Activated T-cell treated with anti-CD3 and anti-CD28 coated beads for 48 hours (primary cell): ENCODE measurements at places on chromosomes 5 and 9.

- no peak for DNase-seq
Observed at GRCh38 chr9:70043285-70043684, 363 bp upstream of the MAMDC2 start.

DNA sequence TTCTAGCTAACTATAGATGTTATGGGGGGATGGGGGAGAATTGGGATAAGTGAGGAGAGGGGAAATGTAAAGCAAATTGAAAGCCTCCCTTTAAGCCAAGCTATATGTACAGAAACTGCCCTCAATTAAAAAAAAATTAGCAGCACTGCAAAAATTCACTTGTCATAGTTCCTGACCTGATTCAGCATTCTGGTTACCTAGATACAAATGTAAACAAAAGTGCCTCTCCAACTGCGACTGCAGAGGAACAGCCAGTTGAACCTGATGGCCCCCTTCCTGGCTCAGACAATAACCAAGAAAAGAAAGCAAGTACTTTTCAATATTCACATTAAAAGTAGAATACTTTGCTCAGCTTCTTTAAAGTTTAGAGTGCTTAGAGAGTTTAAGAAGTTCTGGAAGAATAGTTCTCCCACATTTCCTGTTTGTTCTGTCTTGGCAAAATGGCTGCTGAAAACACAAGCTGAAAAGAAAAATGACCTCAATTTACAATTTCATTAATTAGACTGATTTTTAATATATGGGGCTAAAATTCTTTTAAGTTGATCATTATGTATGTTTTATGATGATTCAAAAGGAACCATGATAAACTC lies 1.5 kb downstream of the FAM81B start:
- no peak for DNase-seq

GRCh38 chr5:93302711-93303110 lies 278.3 kb downstream of the NR2F1-AS1 start:
- DNase-seq: no peak

- no peak for DNase-seq
Observed at GRCh38 chr5:72501488-72501887, 5.7 kb downstream of the ZNF366 start.

DNA sequence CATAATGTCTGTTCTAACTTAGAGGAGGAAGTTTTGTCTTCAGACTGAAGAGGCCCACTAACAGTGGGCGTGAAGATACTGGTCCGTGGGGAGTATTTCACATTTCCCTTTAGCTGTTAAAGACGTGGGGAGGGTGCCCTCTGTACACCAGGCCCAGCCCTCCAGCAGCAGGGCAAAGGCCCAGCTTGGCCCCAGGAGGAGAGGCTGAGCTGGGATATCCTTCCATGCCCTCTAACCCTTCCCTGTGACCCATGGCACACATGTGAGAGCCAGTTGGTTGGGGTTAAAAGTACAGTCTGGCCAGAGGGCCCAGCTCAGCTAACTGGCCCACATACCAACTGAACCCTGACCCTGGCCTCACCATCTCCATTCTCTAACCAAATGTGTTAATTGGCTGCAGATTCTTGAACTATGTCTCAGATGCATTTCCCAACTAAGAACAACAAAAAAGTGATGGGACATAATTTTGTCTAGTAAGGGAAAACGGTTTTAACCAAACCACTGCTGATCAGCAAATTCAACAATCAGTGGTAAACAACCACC lies 74.4 kb downstream of the LHFPL2 start:
- no peak for DNase-seq

- no peak for DNase-seq
Observed at GRCh38 chr9:14273696-14274121, 40.2 kb downstream of the NFIB start.

DNA sequence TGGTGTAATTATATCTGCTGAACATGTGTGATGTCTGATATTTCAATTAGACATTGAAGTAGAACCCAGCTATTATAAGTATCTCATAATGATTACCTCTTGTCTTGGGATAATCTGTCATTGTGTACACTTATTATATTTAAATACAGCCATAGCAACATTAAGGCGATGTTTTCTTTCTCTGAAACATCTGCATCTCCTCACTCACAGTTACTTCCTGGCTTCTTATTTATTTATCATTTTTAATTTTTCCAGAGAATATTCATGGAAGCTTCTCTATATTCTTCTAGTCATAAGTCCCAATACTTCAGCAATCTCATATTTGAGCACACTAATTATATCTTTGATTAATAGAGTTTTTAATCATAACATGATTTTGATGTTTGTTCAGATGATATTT lies 103.8 kb upstream of the FBN2 start:
- no peak for DNase-seq

DNA sequence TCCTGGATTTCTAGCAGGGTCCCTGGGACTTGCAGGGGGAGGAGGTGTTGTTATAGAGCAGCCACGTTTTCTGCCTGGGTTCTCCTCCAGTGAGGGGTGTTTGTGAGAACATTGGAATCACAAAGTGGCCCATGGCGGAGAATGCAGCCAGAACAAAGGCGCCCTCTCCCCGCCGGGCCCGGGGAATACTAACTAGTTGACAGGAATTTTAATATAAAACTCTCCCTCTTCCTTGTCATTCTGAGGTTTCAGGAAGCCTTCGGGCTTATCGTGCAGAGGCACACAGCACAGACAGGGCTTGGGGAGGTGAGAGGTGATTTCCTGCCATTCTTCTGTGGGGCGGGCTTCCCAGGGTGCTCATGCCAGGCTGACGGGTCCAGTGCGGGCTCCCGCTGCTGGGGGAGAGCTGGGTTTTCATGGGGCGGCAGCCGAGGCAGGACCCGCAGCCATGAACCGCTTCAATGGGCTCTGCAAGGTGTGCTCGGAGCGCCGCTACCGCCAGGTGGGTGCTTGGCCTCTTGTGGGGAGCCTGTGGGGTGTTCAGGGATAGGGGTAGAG lies 37.7 kb downstream of the RGS3 start:
- no peak for DNase-seq

DNA sequence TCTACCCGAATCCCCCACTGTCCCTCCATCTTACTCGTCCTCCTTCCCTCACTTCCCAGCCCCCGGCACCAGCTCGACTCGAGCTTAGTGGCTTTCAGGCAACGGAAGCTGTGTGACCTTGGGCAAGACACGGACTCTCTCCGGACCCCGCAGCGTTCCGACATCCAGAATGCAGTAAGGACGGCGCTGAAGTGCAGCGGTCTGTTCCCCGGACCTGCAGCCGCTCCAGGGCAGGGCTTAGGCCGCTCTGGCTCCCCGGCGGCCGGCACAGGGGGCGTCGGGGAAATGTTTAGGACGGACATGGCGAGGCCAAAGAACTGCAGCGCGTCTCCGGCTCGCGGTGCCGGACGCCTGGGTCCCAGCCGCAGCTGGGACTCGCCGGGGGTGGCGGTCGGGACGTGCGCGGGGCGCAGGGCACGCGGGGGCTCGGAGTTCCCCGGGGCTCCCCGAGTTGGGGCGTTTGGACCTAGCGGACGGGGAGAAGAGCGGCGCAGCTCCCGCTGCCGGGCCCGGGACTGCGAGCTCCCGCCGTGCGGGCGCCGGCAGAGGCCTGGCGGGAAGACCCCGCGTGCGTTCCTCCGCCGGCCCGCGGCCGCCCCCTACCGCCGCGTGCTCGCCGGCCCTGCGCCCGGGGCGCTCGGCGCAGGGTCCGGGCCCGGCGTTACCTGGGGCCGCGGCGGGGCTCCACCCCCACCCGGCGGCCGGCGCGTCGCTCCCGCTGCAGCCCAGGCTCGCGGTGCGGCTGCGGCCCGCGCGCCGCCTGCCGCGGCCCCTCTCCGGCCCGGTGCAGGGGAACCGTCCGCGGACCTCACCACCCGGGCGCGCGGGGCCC lies 5.6 kb upstream of the RNF44 start:
- no peak for DNase-seq

- DNase-seq: no peak
Observed at GRCh38 chr9:36598273-36598672, 25.6 kb downstream of the MELK start.

DNA sequence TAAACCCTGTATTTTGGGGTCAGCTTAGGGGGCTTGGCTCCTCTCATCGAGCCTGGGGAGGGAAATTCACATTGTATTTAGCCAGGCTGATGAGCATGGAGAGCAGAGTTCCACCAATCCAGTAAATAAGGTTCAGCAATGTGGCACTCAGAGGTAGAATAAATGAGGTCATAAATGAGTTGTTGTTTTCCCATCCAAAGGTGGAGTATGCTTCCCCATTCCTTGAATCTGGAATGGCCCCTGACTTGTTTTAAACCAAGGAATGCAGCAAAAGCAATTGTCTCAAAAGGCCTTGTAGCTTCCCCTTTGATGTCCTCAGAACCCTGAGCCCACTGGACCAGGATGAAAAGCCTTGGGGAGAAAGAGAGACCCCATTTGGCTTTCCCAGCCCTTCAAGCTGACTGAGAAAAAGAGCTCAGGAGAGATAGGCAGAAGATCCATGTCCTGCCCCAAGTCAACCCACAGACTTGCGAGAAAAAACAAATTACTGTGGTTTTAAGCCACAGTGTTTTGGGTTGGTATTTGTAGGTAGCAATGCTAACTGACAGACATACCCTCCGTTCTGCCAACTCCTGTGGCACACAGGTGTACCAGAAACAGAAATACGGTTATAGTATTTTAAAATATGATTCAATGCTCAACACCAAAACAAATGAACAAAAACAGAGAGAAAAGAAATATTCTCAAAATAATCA lies 566.0 kb upstream of the DMAC1 start:
- no peak for DNase-seq

GRCh38 chr5:169024421-169024820 lies 276.5 kb downstream of the SLIT3 start:
- no peak for DNase-seq

DNA sequence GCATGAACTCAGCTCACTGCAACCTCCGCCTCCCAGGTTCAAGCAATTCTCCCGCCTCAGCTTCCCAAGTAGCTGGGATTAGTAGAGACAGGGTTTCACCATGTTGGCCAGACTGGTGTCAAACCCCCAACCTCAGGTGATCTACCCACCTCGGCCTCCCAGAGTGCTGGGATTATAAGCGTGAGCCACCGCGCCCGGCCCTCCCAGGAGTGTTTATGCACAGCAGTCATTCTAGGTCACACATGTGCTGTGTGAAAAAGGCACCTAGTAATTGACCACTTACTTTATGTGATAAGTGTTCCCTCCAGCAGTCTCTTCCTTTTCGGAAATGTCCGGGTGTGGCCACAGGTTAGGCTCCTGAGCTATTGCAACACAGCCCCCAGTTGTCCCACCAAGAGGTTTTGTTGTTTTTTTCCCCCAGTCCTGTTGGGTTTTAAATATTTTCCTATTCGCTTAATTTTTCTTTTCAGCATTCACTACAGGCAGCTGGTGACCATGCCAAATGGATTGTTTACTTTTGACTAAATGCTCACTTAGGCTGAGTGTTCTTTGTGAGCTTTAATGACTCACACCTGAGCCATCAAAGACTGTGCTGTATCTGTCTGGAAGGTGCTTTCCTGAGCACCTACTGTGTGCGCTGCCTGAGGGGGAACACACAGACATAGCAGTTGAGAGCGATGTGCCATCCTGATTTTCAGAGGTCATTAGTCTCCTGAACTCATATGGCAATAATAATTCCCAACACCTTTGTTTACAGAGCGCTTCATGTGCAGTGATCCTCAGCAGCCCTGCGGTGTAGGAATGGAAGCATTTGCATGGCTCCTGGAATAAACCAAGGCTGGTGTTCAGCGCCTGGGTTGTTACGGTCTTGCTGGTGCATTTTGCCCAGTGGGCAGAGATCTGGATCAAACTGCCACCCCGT lies 94.3 kb downstream of the MVB12B start:
- DNase-seq: no peak

GRCh38 chr5:178413988-178414387 lies 176.2 kb downstream of the COL23A1 start:
- no peak for DNase-seq

DNA sequence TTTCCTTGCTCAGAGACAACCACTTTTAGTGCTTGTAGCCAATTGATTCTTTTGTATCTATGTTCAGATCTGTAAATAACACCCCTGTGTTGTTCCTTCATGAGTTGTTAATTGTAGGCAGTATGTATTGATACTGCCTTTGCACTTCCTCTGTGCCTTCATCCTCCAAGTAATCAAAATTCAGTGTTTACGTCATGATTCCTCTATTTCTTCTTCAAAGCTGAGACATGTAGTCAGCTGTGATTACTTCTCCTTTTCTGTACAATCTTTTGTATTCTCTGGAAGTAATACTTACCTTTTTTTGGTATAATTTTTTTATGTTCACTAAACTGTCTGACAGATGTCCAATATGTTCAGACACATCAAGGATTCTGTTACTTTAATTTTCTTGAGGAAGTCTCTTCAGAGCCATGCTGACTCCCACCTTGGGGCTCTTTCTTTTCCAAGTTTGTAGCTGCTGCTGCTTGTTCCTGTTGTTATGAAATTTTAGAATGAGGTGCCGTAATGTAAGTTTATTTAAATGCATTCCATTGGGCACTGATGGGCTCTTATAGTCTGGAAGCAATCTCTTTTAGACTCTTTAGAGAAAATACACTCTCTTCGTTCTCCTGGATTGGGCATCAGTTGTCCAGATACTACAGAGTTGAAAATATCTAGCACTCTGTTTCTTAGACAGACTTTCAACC lies 30.5 kb upstream of the LRRC70 start:
- no peak for DNase-seq

- no peak for DNase-seq
Observed at GRCh38 chr9:106879439-106879882, 16.5 kb downstream of the ZNF462 start.

DNA sequence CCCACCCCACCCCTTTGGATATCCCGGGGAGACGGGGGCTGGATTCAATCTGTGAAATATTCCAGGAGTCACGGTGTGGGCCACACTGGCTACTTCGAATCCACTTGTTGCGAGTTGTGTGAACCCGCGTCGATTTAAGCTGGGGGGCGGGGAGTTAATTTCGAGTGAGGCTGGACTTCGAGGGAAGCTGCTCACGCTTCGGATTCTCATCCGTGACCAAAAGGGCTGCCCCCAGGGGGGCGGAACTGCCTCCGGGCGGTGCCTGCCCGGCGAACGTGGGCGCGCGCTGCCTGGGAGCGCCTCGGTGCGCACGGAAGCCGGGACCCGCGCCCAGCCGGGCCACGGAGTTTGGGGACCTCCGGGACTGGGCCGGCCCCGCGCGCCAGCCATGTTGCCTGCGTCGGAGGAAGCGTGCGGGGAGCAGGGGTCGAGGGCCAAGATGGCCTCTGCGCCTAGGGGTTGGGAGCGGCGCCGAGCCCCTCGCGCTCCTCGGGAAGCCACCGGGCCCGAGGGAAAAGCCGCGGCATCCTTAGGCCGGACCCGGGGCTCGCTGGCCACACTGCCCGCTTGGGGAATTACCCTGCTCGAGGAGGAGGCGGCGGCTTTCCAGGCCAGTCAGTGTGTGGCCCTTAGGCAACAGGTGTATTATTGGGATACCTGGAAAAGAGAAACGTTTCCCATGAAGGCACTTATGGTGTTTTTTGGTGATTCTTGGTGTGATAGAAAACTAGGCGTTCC lies 975 bp downstream of the OCLN start:
- DNase-seq: no peak

- no peak for DNase-seq
Observed at GRCh38 chr5:143350751-143351602, 52.5 kb downstream of the NR3C1 start.

DNA sequence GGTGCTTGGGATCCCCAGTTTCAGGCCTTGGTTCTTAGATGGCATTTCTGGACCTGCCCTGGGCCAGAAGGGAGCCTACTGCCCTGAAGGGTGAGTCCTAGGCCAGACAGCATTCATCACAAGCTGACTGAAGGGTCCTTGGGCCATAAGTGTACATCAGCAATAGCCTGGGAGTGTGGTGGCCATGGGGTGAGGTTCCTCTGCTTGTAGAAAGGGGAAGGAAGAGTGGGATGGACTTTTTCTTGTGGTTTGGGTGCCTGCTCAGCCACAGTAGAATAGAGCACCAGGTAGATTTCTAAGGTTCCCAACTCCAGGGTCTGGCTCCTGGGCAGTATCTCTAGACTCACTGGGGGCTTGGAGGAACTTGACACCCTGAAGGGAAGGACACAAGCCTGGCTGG lies 95.2 kb upstream of the PHF24 start:
- DNase-seq: no peak

- peak; percentile 55 for DNase-seq
Observed at GRCh38 chr9:126516936-126517832, 96.5 kb upstream of the LMX1B start.
